Fibroblast of villous mesenchyme (primary cell): ENCODE measurements at places on chromosomes 7 and 10. TPM values are rescaled to one million over a fixed set of nuclear protein-coding genes. Genes with fewer than 3 reads are reported as not detected.
A peak's percentile ranks its signal among the peaks of the same experiment; 100 is the strongest.

DNA sequence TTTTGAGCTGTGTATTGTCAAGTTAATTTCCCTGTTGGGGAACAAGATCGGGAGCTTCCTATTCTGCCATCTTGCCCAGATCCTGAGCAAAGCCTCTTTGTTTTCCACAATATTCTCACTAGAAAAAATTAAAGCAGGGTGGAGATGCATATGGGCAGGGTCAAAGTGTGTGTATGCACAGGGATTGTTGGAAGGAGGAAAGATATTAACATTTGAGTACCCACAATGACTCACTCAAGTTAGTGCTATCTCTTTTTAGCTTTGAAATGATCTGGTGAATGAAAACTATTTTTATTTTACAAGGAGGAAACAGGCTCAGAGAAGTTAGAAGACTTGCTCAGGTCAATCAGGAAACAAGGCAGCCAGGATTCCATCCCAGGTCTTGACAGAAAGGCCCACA is 6.7 kb upstream of the BTBD16 start:
- DNase-seq, result peak; percentile 44

Gene HTR7
- 0.86 and 2.3 TPM in 2 replicates for total RNA-seq

Gene CALML3
- not detected in 2 replicates for total RNA-seq

Gene MACC1
- total RNA-seq, result under 0.01 TPM in 2 replicates

Gene GNAT3
- total RNA-seq, result not detected in 2 replicates
